ENCODE measurements at places on chromosomes 5 and 9.

- DNase-seq = no peak
These were observed 290.0 kb downstream of the CETN3 start for GRCh38 chr5:90119531-90119971.

DNA sequence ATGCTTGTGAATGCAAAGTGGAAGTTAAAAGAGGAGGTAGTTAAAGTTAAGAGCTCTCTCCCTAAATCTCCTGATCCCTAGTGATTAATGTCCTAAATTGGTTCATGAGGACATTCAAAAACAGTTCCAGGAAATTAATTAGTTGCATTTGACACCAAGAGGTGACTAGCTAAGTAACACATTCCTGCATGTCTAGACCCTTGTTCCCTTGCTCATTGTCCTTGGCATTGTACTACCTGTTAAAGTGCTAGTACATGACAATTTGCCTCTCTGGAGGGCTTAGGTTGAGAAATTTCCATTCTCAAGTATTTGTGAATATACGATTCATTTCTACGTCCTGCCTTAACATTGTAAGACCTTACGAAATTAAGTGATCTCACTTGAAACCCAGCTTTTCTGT, 278.6 kb upstream of the CDH10 start:
- no peak for DNase-seq

DNA sequence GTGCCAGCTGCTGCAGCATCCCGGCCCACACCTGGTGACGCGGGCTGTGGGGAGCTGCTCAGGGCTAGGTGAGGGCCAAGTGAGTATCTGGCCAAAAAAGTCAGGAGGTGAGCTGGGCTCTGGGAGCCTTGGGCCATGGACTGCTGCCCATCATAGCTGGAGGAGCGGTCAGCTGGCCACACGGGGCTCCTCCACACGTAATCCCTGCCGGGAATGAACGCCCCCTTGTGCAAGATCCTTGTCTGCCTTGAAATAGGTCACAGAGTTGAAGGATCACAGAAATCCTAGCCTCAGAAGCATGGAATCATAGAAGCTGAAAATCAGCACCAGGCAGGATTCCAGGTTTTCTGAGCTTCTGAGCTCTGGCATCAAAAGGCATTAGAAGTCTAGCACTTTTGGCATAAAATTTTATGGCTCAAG, 16.8 kb upstream of the COL27A1 start:
- DNase-seq = no peak

GRCh38 chr5:30765227-30765626, 428.3 kb upstream of the CDH6 start:
- DNase-seq = no peak

GRCh38 chr9:2502760-2503159, 118.8 kb upstream of the VLDLR start:
- no peak for DNase-seq

GRCh38 chr9:129171993-129172751, 5.9 kb downstream of the IER5L start:
- no peak for DNase-seq

- DNase-seq = no peak
These were observed 25.0 kb downstream of the LPAR1 start for GRCh38 chr9:111013250-111013649.

GRCh38 chr5:10424124-10424731, 17.5 kb upstream of the ROPN1L start:
- DNase-seq = no peak

- DNase-seq = no peak
These were observed 28.9 kb downstream of the NEURL1B start for GRCh38 chr5:172670005-172670402.

DNA sequence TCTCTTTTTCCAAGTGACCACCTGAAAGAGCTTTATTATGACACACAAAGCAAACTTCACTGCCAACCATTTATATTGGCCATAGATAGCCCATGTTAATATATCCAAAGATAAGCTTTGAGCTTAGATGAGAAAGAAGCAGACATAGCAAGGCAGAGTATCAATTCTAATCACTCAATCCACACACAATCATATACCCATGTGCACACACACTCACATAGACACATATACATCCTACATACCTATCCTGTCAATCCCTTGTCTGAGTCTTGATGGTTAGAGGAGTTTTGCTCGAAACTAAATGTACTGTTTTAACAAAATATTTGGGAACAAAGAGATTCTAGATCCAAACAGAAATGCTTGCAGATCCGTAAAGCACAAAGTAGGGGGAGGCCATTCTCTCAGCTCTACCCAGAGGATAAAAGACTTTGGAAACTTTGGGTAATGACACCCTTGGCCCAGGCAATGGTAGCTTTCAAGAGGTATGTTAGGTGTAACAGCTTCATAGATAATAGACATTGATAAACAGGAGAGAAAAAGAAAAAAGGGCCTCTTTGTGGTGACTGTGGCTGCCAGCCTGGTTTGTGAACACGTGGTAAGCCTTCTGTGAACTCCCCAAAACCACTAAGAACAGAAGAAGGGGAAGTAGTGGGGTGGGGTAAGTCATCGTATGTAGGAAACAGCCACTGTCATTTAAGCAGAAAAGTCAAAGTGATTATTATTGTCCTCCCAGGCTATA, 121.6 kb downstream of the TLR4 start:
- peak; percentile 28 for DNase-seq

GRCh38 chr9:76657265-76657664, 107.0 kb upstream of the PCA3 start:
- no peak for DNase-seq

GRCh38 chr9:37676411-37676830, 25.7 kb downstream of the FRMPD1 start:
- no peak for DNase-seq

DNA sequence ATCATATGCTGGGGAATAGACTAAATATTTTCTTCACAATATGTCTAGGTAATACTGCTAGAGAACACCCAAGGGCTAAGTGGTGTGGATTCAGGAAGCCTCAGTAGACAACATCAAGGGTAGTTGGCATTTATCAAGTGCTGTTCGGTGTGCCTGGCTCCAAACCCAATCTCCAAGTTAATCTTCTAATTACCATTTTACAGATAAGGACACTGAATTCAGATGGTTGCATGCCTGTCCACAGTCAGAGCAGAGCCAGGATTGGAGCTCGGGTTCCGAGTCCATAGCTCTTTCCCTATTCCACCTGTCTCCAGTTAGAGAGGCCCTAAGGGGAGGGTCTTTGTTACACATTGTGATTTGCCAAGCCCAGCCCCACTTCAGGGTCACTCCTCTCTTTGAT, 58.2 kb downstream of the FGF18 start:
- DNase-seq = no peak

- no peak for DNase-seq
These were observed 16.8 kb downstream of the NR3C1 start for GRCh38 chr5:143386725-143387124.

DNA sequence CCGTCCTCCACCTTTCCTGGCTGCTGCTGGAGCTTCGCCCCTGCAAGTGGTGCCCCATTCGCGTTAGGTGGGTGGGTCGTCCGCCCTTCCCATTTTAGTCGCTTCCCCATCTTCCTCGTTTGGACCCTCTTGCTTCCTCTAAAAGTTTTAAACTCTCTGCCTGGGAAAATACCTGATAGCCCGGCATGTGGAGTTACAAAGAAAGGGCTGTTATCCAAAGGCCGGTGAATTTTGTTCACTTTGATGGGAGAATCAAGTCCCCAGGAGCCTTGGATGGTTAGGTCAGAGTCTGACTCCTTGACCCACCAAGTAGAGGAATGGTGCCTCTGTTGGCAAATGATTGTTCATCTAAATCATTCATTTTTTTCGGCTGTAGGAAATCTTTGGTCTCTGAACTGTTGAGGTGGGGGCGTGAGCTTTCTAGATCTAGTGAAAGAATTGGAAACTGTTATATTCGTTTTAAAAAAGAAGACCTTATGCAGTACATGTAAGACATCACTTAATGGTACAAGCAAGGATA, 29.5 kb upstream of the APC start:
- DNase-seq = no peak

GRCh38 chr9:36793277-36793676, 220.6 kb downstream of the MELK start:
- DNase-seq = no peak

DNA sequence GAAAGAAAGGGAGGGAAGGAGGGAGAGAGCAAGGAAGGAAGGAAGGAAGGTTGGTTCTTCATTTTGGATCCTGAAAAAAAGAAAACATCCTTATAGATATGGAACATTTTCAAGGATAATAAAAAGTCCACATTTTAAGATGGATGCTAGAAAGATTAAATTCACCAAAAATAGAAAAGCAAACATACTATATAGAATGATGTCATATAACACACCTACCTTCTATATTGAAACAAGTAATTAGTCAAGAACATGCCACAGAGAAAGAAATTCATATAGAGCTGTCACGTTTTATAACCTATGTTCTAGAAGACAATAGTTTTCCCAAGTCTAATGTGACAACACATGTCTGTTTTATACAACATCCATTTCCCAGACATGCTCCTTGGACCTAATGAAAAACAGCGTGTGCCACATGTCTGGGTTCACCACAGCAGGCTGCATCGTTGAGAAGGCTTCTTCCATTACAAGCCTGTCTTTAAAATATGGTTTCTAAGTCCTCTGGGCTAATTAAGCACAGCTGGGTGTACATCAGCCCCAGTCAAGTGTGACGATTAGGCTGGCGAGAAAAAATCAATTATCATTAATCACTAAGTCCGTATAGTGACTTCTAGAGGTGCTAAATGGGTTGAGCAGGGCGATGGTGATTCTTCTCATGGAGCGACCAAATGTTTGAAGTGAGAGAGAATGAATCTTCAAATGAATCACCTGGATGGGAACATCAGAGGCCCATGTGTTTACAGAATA, 301.8 kb downstream of the TLE1 start:
- DNase-seq = no peak

- DNase-seq = no peak
These were observed 6.0 kb downstream of the TRIM7 start for GRCh38 chr5:181198905-181199519.

DNA sequence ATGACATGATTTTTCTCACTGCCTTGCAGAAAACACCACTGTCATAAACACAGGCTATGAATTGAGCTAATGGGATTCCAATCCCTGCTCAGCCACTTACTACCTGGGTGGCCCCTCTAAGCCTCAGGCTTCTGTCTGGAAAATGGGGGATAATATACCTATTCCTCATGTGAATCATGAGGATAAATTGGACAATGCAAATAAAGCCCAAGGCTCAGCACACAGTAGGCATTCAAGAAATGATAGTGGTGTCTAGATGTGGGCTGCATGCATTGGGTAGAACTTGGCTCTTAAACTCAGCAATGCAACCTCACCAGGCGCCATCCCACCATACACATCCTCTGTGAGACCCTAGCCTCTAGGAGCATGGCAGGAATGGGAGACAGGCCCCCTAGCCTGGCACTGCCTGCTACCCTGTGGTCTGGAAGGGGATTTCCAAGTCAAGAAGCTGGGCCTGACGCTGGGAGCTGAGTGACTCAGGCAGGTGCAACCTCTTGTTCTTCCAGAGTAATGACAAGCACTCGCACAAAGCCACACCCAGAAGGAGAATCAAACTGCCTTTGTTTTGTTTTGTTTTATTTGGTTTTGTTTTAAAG, 2.3 kb upstream of the TNIP1 start:
- DNase-seq = no peak

- no peak for DNase-seq
These were observed 97.2 kb downstream of the MVB12B start for GRCh38 chr9:126423916-126424185.

GRCh38 chr5:6703806-6704205, 9.4 kb upstream of the TENT4A start:
- DNase-seq = no peak

DNA sequence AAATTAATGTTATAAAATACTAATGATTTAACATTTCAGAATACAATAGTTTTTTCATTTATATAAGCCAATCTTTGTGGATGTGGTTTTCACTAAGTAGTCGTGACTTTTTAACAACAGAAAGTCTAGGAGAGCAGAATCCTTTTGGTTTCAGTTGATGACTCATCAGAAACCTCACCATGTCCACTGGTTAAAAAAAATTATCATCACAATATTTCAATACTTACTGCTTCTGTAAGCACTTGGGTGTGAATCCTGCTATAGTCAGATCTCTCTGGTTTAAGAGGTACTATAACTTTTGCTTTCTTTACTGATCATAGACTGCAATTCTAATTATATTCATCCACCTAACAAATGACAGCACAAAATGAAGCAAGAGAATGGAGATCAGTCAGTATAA, 77.2 kb downstream of the MRPS30 start:
- no peak for DNase-seq

GRCh38 chr9:104682642-104683041, 11.7 kb upstream of the OR13D1 start:
- DNase-seq = no peak

DNA sequence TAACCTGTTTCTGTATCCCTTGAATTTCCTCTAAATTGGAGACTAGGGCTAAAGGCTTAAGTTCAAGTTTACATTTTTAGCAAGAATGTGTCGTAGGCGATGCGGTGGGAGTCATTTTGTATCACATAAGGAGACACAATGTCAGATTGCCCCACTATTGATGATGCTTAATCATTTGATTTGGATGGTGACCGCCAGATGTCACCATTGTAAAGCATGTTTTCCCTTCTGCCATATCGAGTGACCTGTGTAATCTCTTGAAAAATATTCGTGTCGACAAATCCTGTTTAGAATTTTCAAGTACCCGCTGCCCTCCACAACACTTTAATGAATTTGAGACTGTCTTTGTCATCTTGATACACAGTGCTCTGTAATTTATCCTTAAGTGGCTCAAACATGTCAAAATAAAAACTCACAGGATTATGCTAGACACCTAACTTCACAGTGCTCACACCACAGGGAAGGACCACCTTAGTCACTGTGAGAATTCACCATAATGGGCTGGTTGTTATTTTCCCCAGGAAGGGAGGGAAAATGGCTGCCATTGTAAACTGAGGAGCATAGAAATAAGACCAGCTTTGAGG, 34.5 kb upstream of the SLC46A2 start:
- no peak for DNase-seq

DNA sequence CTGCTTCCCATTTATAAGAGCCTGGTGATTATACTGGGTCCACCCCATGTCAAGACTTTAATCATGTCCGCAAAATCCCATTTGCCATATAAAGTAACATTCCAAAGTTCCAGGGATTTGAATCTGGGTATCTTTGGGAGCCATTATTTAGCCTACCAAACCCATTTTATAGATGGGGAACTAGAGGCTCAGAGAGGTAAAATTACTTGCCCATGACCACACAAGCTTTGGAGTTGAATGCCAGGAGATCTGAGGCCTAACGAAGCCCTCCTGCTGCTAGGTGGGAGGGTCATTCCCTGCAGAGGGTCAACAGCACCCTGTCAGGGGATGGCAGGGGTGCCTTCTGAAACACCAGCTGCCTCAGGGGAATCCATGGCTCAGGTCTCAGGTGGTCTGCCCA, 13.0 kb upstream of the AKNA start:
- DNase-seq = no peak

GRCh38 chr9:108876425-108876824, 14.4 kb downstream of the ACTL7A start:
- no peak for DNase-seq

DNA sequence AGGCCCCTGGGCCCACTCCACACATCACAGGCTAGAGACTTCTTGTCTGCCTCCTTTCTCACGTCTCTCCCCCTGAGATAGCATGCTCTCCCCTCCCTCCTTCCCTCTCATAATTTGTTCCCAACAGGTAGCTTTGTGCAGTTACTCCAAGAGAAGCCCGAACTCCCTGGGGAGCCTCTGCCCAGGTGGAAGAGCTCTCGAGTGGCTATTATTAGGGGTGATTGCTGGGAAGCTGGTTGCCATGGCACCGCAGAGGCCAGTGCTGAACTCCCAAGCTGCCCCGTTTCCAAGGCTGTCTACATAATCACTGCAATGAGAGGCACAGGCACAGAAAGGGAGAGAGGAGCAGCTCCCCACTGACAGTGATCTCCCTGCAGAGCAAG, 104.7 kb upstream of the GPR151 start:
- no peak for DNase-seq
